ENCODE measurements at places on chromosomes 6 and 20.

DNA sequence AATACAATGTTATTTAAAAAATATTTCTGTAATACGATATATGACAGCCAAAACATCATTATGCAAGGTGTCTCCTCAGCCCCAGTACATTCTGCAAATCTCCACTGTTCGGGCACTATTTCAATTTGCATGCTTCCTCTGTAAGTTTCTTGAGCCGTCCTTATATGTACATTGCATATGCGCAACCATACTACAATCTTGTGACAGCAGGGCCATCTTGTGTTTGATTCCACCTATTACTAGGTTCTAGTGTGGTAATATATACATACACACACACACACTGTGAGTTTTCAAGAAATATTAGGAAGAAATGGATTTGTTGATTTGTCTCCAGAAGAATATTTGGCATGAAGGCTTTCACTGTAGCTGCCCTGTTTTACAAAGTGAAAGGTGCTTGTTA lies 9.8 kb downstream of the LYRM4 start:
- no peak for DNase-seq

DNA sequence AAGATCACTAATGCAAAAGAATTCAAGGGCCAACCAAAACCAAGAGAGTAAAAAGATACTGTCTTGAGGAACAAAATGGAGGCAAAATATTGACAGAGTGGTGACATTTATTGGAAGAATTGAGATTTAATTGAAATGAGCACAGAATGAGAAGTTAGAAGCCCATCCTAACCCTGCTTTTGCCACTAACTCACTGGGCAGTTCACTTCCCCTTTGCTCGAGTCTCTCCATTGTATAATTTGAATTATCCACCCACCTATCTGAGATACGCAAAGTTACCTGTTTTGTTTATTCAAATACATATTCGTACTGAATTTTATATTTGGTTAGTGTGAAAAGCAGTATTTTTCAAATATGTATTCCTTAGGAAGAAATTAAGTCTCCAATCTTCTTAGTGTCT lies 204.5 kb upstream of the PRDM1 start:
- DNase-seq, result no peak

DNA sequence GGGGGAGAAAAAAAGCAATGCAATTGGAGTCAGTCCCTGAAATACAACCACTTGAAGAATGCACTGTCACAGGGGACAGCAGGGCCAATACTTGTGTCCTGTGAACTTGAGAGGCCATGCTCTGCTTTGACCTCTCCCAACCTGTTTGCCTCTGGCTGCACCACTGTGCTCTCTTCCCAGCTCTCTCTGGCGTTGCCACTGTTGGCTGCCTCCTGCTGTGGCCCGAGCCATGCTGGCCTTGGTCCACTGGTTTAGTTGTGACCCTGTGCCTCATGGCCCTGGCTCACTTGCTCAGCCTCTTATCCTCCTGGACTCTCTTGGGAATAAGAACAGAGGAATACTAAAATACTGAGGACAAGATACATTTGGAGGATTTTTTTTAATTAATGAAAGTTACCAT lies 14.5 kb upstream of the FBXO30 start:
- DNase-seq, result no peak

- DNase-seq, result no peak
These were observed 112.1 kb downstream of the FARS2 start for GRCh38 chr6:5373430-5373829.

DNA sequence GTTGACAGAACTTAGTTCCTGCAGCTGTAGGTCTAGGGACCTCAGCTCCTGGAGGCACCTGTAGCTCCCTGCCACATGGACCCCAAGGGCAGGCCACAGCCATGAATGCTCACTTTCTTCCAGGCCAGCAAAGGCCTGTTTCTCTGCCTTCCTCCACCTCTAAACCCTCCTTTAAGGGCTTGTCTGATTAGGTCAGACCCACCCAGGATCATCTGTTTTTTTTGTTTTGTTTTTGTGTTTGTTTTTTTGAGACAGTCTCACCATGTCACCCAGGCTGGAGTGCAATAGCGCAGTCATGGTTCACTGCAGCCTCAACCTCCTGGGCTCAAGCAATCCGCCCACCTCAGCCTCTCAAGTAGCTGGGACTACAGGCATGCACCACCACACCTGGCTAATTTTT lies 11.5 kb upstream of the BCAS4 start:
- no peak for DNase-seq

Data from T-helper 9 cell (primary cell).